Fibroblast of skin of right quadriceps (primary cell): ENCODE measurements at places on chromosomes 6 and 20.
A peak's percentile ranks its signal among the peaks of the same experiment; 100 is the strongest.

GRCh38 chr6:129966125-129966524 lies 52.3 kb upstream of the L3MBTL3 start:
- DNase-seq = no peak

- DNase-seq = peak; percentile 62
These were observed 9.0 kb upstream of the HSP90AB1 start for GRCh38 chr6:44237813-44238433.

GRCh38 chr20:33165416-33166055 lies 2.4 kb upstream of the BPIFA2 start:
- DNase-seq = no peak

DNA sequence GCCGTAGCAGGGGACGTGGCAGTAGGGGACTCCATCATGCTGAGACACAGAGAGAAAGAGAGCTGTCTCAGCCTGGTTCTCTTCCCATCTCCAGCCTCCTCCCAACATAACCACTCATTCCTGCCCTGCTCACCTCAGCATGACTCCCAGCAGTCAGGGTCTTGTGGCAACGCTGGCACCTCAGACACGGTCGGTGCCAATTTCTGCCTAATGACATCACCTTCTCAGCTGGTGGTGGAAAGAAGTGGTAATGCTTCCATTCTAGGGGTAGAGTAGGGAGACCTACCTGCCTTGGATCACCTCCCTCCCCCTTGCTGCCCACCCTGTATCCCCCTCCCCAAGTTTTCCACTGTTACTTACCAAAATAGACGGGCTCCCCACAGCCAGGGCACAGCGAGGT lies 2.5 kb downstream of the CRIP3 start:
- DNase-seq = no peak

DNA sequence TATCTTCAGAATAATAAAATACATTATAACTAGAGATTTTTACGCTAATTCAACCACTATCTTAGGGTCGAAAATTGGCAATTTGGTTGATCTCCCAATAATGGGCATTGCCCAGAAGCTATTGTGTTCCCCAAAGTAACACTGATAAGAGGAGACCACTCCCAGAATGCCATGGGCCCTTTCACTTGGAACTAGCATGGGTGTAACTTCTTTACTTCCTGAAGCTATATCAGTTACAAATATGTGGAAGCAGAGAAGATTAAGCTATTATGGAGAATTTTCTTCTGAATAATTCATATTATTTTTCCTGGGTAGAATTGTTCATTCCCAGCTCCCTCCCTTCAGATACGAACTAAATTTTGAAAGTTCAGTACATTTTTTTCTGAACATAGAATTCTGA lies 48.2 kb upstream of the JAG1 start:
- no peak for DNase-seq

DNA sequence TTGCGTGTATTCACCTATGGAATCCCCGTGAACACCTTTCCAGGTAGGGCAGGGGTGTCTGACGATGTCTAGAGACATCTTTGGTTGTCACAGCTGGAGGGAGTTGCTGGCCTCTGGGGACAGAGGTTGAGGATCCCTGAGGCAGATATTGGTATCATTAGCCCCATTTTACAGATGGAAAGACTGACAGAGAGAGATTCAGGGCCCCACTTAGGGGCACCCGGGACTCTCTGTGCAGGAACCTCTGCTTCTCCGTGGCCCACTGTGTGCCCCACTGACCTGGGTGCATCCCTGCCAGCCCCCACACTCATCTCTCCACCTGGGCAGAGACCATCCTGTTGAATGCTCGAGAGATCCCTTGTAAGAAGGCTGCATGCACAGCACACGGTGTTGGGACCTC lies 111.2 kb downstream of the EDN3 start:
- DNase-seq = no peak

GRCh38 chr6:23503173-23503572 lies 622.8 kb upstream of the NRSN1 start:
- DNase-seq = no peak

- no peak for DNase-seq
These were observed 33.4 kb downstream of the KIF25 start for GRCh38 chr6:168030908-168031307.

GRCh38 chr20:64188682-64189529 lies 24.7 kb downstream of the MYT1 start:
- no peak for DNase-seq

- DNase-seq = peak; percentile 58
These were observed 84.7 kb downstream of the UST start for GRCh38 chr6:148831531-148831930.
